ENCODE measurements at places on chromosomes 7 and 10.

DNA sequence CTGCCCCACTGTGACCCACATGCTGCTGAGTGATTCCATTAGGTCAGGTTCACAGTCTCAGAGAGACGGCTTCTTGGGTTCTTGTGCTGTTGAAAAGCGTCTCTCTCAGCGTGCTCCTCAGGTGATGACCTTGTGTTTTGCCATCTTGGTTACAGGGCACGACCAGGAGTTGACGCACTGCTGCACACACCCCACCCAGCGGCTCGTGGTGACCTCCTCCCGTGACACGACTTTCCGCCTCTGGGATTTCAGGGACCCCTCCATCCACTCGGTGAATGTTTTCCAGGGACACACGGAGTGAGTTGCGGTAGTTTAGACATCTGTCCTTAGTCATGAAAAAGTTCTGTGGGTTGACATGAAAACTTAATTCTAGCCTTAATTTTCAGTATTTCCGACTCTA, 48.8 kb downstream of the WDR37 start:
- DNase-seq = no peak

DNA sequence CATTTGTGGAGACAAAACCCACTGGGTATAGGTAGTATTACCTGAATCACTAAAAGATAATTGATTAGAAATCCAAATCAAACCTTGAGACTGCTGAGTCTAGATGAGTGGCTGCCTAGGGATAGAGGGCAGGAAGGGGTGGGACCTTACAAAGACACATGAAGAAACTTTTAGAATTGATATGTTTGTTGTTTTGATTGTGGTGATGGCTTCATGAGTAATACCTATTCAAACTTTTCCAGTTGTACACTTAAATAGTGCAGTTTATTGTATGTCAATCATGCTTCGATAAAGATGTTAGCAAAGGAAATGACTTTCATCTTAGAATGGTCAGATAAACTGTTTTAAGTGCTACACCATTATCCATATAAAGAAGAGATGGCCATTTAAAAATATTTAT, 188.7 kb upstream of the KAT6B start:
- DNase-seq = no peak

DNA sequence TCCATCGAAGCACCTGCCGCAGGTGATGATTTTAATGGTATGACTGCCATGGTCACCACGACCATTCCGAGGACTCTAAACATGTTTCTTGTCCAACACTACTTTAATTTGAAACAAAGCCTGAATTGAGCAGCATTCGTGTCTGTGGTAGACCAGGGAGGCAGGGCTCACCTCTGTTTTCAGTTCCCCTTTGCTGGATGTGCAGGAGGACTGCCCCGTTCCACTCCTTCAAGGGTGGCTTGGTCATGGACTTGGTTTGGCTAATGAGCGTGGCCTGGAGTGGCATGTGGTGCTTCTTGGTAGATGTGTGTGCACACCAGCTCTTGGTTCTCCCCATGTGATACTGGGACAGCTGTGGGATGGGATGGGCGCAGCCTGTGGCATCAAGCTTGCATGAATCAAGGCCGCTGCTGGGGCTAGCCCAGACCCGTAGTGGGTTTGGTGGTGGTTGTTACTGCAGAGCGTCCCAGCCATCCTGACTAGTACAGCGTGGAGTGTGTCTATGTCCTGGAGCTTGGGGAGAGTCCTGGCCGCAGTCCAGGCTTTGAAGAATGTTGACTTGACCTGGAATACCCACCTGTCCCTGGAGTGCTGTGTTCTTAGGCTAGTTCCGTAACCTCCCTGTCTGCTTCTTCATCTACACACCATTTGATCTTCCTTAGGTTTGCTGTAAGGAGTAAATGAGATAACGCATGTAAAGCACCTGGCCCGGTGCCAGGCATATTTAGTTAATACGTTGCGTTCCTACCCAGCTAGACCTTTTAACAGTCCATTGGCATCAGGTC, 34.8 kb downstream of the MGMT start:
- no peak for DNase-seq

GRCh38 chr7:112272921-112273561, 66.5 kb downstream of the ZNF277 start:
- no peak for DNase-seq

- no peak for DNase-seq
Observed at GRCh38 chr10:52632591-52632990, 140.0 kb downstream of the MBL2 start.

- no peak for DNase-seq
Observed at GRCh38 chr10:74624501-74624900, 201.9 kb upstream of the KAT6B start.

DNA sequence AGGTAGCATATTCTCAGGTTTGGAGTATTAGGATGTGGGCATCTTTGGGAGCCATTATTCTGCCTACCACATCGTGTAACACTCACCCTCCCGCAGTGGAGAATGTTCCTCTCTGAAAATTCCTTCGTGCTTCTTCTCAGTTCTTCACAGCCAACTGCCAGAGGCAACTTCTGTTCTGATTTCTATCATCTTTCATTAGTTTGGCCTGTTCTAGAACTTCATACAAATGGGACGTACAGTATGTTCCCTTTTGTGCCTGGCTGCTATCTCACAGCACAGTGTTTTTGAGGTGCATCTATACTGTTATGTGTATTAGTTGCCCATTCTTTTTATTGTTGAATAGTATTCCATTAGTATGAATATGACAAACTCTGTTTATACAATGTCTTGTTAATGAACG, 8.9 kb upstream of the SLC26A3 start:
- DNase-seq = no peak

DNA sequence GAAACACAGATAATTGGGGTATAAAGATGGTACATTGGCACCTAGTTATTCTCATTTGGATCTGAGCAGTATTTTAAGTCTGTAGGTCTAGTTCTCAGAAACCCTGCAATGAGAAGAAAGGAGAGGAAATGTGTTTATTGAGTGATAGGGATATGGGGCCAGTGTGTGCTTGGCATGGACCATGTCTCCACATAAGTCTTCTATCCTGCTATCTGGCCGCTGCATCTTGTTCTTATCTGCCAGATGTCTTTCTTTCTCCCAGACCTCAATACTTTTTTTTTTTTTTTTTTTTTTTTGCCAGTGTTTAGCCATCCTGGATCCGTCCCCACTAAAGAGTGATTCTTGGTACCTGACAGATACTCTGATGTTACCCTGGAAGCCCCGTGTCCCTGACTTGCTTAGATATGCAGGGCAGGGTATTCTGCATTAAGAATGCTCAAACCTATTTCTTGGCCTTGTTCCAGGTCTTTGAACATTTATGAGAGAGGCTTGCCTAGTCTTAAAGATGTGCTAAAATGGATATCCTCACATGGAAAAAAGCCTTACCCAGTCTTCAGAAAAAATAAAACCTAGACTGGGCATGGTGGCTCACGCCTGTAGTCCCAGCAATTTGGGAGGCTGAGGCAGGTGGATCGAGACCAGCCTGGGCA, 10.0 kb downstream of the MTURN start:
- DNase-seq = no peak
